ENCODE measurements at places on chromosomes 6 and 20. TPM values are rescaled to one million over a fixed set of nuclear protein-coding genes. Genes with fewer than 3 reads are reported as not detected.

DNA sequence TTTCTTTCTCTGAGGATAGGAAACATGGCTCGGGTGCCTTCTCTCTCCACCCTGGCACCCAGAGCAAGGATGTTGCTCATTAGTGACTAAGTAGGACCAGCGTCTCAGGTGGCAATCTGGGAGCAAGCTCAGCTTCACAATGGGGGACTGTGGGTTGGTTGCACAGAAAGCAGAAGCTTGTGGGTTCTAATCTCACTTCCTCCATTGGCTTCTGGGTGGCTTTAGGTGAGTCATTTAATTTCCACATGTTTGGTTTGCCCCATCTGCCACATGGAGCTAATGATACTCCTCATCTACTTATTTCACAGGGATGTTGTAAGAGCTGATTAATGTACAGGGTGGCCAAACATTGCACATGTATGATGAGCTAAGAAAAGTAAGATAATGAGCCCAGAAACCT, 54.8 kb upstream of the AKIRIN2 start:
- DNase-seq = no peak

DNA sequence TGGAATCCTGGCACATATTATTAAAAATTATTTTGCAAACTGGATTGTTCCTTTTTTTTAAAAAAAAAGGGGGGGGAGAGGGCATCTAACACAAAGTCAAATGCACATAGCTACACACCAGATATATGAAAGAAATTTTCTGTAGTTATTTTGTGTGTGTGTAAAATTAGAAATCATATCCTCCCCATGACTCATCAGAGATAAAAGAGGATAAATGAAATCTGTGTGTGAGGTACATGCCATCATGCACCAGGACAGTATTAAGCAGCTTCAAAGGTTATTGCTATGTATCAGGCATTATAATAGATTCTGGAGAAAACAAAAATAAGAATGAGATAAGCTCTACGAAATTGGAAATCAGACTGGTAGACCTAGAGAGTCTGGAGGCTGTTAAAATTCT, 5.2 kb downstream of the BTBD9 start:
- no peak for DNase-seq

DNA sequence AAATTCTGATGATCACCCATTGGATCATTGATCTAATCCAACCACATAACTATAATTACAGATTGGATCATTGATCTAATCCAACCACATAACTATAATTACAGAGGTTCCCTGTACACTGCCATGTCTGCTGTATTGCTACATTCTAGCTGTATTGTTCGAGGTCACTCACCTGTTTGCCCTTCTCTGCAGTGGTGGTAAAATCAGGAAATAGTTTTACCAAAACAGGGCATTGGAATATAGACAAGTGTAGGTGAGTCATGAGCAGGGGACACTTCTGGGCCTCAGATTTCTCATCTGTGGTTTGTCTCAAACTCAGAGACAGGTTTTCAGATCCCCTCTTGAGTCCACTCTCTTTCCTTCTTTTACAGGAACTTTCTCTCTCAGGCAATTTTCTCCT, 9.0 kb upstream of the AFDN start:
- DNase-seq = no peak

- no peak for DNase-seq
Measured at GRCh38 chr20:50872560-50873425, 58.4 kb downstream of the ADNP start.

The ANKRD6 gene
- total RNA-seq = 21.4 TPM

DNA sequence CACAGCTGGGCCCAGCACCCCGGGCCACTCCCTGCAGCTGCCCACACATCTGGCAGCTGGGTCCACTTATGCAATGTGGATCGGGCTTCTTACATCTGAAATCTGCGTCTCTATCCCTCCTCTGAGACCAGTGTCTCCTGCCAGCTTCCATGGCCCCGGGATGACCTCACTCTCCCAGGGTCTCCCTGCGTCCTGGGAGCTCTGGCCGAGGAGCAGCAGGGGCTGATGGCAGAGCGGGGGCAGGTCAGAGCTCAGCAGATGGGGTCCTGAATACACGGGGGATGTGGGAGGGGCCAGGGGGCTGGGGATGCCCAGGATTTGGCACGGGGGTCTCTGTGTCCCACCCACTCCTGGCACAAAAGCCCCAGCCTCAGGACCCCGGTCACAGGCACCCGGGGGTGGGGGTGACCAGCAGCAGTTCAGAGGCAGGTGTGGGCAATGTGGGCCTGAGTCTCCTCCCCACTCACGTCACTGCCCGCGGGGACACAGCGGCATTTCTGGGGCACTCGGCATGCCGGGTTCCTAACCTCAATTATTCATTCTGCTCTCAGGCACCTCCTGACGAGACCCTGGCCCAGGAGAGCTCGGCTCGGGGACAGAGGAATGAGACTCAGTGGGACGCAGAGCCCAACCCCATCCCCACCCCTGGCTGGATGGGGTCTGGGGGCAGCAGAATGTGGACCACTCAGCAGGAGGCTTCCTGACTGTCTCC, 16.4 kb downstream of the CHRNA4 start:
- peak; percentile 14 for DNase-seq

- no peak for DNase-seq
Measured at GRCh38 chr6:116512111-116512559, 696 bp downstream of the CALHM5 start.

GRCh38 chr20:16576219-16576618, 3.0 kb upstream of the KIF16B start:
- no peak for DNase-seq

- no peak for DNase-seq
Measured at GRCh38 chr6:24566020-24566767, 71.4 kb downstream of the ALDH5A1 start.

DNA sequence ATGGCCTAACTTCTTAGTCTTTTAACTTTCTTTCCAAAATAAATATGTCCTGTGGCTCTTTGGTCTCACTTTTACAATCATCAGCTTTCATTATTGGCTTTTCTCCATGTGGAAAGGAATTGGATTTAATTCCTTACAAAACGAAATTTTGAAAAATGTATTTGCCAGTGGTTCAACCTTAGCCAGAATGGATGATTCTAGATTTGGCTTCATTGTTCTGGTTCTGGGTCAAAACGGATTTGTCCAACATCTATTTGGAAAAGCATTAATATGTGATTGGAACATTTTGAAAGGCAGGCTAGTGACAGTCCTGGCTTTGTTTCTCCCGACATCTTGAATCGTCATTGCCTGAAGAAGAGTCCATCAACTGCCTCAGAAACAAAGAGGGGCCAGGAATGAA, 59.2 kb downstream of the TENT5A start:
- no peak for DNase-seq

The LIN28B gene
- not detected for total RNA-seq

DNA sequence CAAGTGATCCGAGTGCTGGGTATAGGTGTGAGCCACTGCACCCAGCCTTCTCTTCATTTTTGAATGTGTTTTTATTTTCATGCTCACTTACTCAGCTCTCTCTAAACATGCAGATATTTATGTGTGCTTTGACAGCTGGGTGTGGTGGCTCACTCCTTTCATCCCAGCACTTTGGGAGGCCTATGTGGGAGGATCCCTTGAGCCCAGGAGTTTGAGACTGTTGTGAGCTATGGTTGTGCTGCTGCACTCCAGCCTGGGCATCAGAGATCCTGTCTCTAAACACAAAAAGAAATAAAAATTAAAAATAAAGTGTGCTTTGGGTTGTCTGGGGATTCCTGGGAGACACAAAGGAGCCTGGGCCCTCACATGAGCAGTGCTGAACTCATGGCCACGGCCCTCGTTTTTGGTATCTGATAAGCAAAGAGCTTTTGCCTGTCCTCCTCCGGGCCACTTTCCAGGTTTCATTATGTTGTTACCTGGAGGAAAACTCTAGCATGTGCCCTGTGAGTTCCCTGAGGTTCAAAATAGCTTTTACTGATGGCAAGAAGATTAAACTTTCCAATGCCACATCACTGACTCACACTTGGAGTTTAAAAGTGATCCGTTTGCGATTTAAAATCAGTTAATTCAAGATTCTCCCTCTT, 78.5 kb downstream of the CD164 start:
- DNase-seq = peak; percentile 46

The DLK2 gene
- not detected for total RNA-seq

DNA sequence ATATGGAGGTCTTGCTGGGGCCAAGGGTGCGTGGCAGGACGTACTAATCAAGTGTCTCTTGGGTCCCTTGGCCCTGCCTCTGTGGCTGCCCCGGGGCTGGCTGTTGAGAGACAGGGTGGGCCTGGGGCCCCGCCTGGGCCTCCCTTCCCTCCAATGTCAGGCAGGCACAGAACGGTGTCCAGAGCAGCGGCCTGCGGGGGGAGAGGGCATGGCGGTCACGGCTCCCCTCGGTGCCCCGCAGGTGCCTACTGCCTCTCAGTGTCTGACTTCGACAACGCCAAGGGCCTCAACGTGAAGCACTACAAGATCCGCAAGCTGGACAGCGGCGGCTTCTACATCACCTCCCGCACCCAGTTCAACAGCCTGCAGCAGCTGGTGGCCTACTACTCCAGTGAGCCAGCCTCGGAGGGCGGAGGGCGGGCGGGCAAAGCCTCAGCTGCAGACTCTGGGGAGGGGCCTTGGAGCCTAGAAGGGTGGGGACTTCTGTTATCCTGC, 50.0 kb downstream of the SRC start:
- no peak for DNase-seq

GRCh38 chr6:52610011-52610410, 33.2 kb upstream of the TRAM2 start:
- no peak for DNase-seq

- DNase-seq = no peak
Measured at GRCh38 chr20:50371878-50372769, 138.1 kb upstream of the PTPN1 start.

- DNase-seq = no peak
Measured at GRCh38 chr6:138577151-138577915, 78.0 kb upstream of the NHSL1 start.

The SGK2 gene
- total RNA-seq = 21.4 TPM

DNA sequence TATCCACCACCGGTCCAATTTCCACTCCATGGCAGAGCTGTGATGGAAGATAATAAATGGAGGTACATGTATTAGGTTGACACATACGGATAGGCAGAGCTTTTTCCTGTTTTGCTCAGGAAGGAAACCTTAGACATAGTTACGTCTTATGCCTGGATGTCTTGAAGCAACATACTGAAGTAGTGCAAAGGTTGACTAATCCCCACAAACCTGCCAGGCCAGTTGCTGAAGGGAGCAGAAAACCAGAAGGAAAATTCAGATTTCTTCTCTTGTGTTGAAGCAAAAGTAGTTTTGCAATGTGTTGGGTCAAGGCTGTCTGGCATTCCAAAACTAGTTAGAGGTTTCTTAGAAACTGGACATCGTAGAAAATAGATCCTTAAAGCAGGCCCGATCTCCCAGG, 68.7 kb downstream of the PHACTR1 start:
- DNase-seq = no peak

GRCh38 chr6:1787894-1788293, 178.2 kb downstream of the FOXC1 start:
- DNase-seq = peak; percentile 55

DNA sequence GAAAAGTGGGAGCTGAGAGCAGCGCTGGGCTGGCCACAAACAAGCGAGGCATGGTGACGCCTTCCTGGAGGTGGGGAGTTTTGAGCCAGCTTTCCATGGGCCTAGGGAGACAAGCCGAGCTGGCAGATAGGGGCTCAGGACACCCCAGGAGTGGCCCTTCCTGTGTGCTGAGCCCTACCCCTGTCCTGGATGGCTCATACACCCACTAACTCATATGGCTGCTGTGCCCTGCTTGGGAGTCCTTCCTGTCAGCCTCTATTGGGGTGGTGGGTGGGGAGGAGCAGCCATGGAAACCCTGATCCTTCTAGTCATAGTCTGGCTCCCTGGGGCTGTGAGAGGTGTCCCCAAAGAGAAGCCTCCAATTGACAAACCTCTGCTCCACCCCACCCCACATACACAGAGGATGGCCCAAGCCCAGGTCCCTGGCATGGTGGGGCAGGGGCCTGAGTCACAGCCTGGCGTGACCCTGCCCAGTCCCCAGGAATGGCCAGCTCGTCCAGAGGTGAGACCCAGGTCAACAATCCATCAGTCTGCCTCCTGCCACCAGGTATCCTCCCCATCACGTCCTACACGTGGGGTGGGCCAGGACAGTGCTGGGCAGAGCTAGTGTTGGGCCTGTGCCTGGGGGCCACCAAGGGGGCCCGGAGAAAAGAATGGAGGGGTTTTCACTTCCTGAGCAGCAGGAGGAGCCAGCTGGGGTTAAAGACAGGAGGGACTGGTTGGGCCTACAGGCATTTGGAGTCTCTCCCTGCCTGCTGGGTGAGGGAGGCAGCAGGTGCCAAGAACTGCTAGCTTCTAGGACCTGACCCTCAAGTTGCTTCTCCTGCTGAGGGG, 52.2 kb downstream of the MRPL14 start:
- no peak for DNase-seq

The GTSF1L gene
- not detected for total RNA-seq

GRCh38 chr6:112038268-112038667, 15.6 kb upstream of the CCN6 start:
- DNase-seq = no peak

The CD93 gene
- 14.2 TPM for total RNA-seq

The TAGAP gene
- 2.3 TPM for total RNA-seq

GRCh38 chr20:24752612-24753011, 196.5 kb upstream of the CST7 start:
- DNase-seq = no peak

The LINC00237 gene
- total RNA-seq = not detected

DNA sequence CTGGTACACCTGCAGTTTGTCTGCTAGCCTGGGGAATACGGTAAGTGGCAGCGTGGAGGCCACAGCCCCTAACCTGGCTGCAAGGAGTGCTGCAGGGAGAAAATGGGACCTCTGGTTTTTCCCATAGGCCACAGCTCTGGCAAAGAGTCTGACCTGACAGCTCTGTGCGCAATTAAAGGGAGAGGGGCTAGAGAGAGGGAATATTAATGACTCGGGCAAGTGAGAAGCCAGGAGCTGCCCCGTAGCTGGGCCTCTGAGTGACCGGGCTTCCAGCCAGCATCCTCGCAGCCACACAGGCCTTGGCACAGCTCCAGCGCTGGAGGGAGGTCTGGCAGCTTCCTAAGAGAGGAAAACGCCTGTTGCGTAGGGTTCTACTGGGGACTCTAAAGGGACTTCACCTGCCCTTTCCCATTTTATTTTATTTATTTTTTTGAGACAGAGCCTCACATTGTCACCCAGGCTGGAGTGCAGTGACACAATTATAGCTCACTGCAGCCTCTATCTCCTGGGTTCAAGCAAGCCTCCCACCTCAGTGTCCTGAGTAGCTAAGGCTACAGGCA, 18.2 kb upstream of the OCSTAMP start:
- peak; percentile 98 for DNase-seq

Data from body of pancreas (tissue), 4 donors.